Stimulated activated CD4-positive, alpha-beta T cell treated with anti-CD3 and anti-CD28 coated beads, Interleukin-1b, Interleukin-23, amount 100 ng/mL, for 1 hour (primary cell): ENCODE measurements at places on chromosomes 4 and X.

DNA sequence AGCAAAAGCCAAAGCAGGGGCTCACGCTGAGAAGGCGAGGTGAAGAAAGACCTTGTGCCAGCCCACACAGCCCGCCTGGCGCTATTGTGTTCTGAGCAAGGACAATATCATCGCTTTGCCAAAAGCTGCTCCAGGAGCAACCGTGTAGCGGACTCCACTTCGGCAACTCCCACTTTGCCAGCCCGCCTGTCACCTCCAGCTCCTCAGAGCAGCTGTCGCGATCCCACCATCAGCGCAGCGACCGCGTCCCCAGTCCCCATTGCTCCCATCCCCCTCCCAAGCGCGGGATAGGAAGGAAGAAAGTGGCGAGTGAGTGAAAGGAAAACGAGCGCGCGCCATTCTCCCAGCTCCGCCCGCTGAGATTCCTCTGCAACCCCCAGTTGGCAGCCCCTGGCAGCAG, 759 bp downstream of the ZC4H2 start:
- no peak for DNase-seq

DNA sequence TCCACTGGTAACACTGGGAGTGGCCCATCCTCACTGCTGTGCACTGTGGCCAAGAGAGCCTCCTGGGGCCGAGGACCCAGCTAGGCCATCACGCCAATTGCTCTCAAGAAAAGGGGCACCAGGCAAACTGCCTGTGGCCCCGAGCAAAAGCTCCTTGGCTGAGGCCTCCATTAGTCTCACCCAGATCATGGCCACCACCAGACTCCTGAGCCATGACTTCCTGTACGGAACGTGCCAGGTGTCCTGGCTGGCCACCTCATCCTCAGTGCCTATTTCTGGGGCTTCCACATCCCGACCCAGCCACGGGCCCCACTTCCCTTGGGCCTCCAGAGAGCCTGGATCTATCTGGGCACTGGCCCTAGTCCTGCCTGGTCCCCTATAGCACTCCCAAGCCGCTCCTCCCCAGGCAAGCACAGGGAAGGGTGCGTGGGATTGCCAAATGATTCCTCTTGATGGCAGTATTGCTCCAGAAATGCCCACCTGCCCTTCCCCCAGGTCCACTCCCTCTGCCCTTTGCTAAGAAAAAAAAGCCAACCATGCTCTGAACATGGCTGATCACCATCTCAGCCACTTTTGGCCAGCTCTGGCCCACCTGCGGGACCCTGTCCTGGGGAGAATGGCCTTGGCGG, 212.6 kb upstream of the AGTR2 start:
- no peak for DNase-seq

DNA sequence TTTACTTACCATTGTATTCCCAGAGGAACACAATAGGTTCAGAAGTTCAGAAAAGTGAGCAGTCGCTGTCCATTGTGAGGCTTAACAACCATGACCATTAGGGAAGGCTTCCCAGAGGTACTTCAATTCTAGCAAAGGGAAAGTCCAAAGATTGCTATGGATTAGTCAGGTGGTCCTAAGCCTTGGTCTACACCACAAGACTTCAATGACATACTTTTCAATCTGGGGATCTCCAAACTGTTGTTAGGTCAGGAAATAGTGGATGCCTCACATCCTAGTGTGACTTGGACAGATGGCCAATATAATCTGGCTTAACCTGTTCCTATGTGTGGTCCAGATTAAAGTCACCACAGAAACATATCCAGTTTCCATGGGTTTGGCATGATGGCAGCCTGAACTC, 118.0 kb downstream of the SPCS3 start:
- DNase-seq: no peak

DNA sequence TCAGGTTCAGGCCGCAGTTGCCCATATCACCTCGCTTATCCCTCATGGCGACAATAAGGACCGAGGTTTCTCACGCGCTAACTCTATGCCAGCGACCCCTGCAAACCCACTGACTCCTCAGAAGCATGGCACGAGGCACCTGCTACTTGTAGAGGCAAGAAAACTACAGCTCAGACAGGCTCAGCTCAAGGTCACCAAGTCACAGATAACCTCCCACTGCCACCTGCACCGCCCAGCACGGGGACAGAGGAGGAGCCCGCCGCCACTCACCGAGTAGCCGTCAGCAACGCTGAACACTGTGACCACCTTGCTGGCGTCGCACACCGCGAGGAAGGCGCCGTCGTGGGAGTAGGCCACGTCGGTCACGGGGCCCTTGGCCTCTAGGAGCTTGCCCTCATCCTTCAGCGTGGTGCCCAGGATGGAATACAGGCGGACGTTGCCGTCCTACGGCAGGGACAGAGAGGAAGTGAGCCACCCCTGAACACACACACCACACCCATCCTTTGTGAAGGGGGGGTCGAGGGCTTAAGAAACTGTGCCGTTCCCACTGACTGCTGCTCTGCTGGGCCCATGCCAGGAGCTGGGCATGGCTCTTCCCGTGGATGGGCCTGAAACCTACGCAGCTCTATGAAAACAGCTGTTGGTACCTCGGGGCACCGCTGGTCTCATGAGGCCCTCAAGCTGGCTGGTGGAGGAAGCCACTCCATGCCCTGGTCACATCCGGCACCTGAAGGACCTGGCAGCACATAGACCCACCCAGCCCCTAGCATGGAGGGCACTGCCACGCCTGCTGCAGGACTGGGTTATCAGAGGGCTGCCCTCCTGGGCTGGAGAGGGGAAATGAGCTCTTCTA, 38.9 kb downstream of the WDR1 start:
- no peak for DNase-seq

DNA sequence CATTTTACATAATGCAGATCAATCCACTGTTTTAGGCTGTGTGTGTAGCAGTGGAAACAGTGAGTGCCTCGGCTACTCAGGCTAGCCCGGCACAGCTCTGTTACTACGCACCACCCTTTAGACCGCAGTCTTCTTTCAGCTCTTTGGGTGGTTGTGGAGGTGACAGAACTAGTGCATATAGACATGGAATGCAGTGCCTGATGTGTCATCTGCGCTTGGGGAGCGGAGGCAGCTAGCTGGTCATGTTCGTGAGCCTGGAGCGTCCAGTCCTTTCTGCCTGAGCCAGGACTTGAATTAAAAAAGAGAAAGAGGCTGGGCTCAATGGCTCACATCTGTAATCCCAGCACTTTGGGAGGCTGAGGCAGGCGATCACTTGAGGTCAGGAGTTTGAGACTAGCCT, 4.8 kb downstream of the TBC1D14 start:
- DNase-seq: no peak

DNA sequence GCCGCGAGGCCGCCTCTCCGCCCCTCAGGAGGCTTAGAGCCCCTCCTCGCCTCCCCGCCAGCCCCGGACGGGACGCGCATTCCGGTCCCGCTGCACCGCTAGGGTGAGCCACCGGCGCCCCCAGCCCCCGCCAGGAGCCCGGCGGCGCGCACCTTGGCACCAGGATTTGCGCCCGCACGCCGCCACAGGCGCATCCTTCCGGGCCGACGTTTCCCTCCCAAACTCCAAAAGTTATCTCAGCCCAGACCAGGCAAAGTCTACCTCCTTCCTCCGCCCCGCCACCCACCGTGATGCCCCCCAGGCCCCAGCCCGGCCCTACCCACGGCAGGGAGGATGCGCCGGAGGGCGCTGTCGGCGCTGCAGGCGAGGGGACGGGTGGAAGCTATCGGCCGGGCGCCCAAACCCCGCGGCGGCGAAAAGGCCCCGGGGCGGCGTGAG, 538 bp downstream of the SCML2 start:
- DNase-seq: no peak

DNA sequence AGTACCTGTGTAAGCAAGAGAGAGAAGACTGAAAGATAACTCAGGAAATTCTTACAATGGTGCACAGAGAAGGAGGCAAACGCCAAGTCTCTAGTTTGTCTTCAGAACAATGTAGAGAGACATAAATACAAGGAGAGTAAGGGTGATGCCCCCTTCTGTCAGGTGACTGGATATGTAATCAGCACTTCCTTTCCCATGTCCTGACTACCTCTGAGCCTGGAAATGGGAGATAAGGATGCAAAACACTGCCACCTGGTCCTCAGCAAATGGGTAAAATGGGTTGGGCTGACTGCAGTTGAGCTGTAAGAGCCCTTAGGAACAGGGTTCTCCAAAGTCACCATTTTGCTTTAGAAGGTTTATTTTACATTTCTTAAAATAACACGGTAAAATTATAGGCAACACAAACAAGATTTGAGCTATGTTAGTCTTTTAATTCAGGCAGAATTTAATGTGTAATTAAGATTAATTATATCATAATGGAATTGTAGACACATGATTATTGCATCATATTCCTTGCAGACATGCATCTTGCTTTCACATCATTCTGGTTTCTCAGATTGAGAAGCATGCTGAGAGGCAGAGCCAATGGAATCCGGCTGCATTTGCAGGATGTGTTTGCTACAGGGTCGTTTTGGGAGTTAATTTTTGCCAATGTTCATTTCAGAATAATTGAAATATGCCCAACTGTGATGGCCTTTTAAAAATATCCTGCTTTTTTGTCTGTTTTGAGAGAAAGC, 37.2 kb upstream of the ARX start:
- DNase-seq: no peak

GRCh38 chrX:138484451-138484850, 227.1 kb downstream of the FGF13 start:
- DNase-seq: no peak

DNA sequence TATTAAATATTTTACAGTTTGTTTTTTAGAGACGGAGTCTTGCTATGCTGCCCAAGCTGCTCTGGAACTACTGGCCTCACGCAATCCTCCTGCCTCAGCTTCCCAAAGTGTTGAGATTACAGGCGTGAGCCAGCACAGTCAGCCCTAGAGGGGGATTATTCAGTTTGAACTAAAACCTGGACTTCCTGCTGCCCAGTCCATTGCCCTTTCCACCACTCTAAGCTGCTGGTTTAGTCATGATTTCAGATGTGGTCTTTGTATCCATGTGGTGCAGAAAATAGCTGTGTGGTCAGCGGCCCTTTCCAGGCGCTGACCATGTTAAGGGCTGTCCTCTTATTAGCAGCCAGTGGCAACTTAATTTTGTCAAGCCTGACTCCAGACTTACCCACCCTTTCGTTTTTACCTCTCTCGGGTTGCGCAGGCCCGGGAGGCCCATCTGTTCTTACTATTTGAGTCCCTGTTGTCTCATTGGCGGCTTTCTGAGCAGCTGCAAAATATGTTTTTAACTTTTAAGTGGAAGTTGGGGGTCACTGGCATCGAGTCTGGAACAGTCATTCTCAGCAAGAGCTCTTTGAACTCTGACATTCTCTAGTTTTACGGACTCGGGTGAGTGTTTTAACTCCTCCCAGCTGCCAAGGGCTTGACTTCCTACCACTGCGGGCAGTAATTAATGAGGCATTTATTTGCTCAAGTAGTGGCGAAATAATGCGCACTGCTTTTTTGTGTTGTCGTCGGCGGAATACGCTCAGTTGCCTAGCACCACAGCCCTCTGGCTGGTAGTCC, 773 bp upstream of the VMA21 start:
- DNase-seq: no peak

DNA sequence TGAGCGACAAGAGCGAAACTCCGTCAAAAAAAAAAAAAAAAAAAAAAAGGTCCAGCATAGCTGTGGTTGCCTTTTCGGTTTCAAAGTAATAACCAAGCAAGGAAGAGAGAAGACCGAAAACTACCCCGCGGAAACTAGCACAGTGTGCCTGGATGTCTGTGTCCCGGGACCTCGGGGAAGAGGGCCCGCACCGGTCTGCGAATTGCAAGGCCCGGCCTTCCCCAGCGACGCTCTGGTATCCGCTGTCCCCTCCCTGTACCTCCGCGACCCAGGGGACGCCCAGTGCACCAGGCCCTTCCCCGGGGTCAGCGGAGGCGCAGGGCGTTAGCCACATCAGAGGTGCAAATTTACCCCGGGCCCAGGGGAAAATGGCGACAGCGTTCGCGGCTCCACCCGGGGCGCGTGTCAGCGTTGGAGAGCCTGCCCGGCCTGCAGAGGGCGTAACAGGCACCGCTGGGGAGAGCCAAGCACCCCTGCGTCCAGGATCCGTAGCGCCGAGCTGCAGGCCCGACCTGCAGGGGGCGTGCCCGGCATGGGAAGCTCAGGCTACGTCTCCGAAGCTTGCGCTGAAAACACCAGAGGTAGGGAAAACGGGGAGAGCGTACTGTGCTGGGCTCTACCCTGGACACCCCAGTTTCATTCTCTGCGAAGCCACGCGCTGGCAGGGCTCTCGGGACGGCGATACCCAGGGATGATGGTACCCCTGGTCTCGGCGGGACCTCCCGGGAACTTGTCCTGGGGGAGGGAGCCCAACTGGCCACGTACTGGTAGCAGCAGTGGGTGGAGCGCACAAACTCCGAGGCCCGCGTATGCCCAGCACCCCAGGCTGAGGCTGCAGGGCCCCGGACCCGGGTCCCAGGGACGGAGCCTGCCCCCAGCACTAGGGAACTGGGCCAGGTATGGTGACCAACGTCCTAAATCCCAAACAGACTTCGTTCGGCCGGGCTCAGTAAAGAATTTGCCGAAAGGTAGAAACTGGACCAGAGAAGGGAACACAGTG, 16.2 kb downstream of the NKX6-1 start:
- DNase-seq: no peak

GRCh38 chr4:2095236-2096072, 36.3 kb downstream of the NAT8L start:
- no peak for DNase-seq
